ENCODE measurements at places on chromosomes 2 and 18.

GRCh38 chr2:16119741-16120140 is 179.4 kb downstream of the MYCN start:
- DNase-seq: no peak

DNA sequence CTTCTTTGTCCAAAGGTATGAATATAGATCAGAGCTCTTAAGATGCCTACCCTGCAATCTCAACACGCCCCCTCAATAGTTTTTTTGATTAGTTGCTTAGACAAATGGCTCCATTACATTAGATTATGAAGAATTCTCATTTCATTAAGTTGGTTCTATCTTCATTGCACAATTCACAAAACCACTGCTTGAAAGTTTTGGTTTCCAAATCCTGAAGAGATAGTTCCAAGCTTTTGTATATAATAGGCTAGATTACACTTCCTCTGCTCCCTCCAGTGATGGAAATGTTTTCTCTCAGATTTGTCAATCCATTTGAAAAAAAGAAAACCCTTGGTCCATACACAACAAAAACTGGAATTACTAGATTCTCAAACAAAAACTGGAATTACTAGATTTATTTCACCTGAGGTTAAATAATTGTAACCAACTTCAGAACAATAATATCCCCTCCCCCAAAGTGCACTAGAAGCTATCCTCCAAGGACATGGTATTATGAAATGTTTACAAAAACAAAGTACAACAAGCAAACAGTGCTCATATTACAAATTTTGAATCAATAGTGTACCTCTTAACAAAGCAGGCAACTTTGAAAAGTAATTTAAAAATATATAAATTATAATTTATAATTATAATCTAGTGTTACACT is 6.8 kb upstream of the TLK1 start:
- no peak for DNase-seq

- DNase-seq: no peak
These were observed 72.2 kb downstream of the GALNT14 start for GRCh38 chr2:31066086-31066485.

- no peak for DNase-seq
These were observed 102.7 kb downstream of the SH3BP4 start for GRCh38 chr2:235054475-235054874.

DNA sequence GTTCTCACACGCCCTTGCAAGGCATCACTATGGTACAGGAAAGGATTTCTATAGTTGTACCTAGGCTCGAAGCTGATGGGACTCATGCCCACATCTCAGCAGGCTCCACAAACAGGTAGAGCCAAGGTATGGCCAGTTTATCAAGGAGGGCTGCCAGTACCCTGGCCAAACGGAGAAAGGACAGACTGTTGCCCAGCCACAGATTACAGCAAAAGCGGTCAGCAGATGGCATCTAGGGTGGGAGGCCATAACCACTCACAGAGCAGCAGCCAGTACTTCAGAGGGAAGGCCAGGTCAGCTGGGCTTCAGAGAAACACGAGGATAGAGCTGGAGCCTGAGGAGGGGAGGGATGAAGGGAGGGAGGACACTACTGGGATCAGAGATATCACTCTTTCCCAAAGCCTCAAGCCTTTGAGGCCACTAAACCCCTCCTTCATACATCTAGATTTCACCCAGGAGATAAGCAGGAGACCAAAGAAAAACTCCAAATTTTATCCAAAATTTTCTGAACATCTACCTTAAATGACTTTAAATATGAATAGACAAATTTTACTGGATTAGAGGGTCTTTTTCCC is 904.2 kb upstream of the NXPH2 start:
- no peak for DNase-seq

DNA sequence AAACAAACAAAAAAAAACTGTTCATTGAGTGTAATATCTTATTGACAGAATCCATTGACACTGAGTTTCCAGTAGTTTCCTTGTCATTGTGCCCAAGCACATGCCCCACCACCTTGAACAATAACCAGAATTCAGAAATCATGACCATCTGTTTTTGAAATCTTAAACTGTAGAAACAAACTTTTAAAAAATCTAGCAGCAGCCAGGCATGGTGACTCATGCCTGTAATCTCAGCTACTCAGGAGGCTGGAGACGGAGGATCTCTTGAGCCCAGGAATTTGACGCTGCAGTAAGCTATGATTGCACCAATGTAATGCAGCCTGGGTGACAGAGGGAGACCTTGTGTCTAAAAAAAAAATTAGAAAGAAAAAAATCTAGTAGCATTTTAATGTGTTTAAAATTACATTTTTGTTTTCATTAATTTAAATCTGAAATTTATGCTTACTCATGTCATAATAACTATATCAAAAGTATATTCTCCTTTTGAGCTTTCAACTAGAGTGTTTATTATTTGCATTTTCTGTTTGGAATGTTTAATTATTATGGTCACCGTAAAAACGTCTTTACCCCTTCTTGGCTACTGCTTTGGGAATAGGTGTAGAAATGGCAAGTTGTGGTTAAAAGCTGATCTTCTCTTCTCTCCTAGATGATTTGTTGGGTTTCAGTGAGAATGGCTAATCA is 25.2 kb upstream of the STON1 start:
- DNase-seq: no peak

GRCh38 chr18:67072791-67073190 is 443.7 kb downstream of the DSEL start:
- no peak for DNase-seq

- no peak for DNase-seq
These were observed 50.6 kb downstream of the CELF4 start for GRCh38 chr18:37514953-37515352.

- DNase-seq: no peak
These were observed 39.0 kb downstream of the TGFA start for GRCh38 chr2:70514612-70515055.

- no peak for DNase-seq
These were observed 127.6 kb upstream of the ITGA6 start for GRCh38 chr2:172299741-172300140.

GRCh38 chr18:45617284-45617683 is 2.0 kb downstream of the SLC14A2 start:
- no peak for DNase-seq

DNA sequence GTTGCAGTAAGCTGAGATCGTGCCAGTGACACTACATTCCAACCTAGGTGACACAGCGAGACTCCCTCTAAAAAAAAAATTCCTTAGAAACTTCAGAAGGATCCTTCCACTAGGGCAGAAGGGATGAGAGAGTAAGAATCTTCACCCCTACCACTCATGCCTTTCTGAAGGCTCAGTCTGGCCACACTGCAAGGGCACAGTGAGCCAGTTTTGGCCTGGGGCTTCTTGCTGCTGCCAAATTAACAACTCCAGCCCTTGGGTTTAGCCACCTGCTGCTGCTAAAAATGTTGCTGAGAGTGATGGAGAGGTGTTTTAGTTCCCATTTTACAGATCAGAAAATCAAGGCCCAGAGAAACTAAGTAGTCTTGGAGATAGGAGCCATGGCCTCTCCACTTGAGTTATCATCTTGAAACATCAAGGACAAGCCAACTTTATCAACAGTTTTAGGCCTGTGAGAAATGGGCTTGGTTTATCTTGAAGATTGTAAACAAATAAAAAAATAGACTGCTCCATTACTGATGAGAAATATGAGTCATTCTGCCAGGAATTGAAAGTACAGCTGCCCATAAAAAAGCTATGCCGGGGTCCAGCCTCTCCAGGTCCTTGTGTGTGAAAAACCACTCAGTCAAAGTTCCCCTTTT is 31.9 kb upstream of the CASP8 start:
- no peak for DNase-seq

DNA sequence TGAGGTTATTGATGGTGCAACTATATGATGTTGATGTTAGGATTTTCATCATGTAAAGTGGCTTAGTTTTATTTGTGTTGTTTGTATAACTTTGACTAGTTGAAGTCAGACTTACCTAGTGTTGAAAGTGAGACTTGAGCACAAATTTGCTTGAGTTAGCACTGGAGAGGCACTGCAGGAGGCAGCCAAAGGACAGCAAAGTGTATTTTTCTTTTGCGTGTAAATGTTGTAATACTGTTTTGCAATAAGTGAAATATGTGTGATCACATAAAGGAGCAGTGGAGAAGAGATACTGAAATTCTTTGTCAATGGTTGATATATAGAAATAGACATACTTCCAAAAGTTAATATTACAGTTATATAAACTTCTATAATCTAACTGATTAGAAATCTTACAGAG is 332.0 kb upstream of the RAB12 start:
- no peak for DNase-seq

Data from activated CD8-positive, alpha-beta T cell treated with anti-CD3 and anti-CD28 coated beads for 36 hours (primary cell).